Stimulated activated naive CD4-positive, alpha-beta T cell treated with Interleukin-2 at 50 U/mL for 16 hours (primary cell): ENCODE measurements at places on chromosomes 7 and 10.

GRCh38 chr10:51770709-51771108, 71.3 kb upstream of the CSTF2T start:
- no peak for DNase-seq

DNA sequence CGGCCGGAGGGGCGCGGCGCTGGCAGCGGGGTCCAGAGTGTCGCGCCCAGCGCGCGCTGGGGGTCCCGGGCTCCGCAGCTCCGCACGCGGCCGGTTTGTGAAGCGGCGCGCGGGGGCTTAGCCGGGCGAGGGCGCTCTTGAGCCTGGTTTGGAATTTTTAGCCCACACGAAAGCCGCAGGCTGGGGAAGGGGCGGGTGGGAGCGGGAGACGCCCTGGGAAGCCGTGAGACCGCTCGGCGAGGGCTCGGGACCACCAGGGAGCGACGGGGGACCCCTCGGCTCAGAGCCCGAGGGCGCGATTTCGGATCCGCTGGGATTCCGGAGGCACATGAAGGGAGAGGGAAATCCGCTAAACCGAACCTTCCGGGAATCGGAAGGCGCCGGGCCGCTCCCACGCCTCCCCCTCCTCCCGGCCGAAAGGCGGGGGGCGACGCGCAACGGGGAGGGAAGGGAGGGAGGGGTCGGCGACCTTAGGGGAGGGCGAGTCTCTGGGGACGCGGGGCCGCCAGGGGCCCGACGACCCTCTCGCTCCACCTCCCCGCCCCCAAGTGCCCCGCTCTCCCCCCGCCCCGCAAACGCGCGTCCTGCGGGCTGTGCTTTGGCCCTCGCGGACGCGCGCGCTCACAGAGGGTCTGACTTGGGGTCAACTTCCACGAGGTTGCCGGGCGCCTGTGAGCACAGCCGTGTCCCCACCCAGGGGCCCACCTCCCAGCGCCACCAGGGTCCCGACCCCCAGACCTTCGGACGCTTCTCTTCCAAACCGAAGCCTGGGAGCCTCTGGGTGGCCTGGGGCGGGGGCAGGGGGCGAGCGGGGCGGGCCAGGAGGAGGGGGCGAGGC, 5.1 kb upstream of the ELFN1 start:
- DNase-seq = peak; percentile 12

GRCh38 chr10:3119796-3120459, 52.6 kb downstream of the PFKP start:
- DNase-seq = no peak

DNA sequence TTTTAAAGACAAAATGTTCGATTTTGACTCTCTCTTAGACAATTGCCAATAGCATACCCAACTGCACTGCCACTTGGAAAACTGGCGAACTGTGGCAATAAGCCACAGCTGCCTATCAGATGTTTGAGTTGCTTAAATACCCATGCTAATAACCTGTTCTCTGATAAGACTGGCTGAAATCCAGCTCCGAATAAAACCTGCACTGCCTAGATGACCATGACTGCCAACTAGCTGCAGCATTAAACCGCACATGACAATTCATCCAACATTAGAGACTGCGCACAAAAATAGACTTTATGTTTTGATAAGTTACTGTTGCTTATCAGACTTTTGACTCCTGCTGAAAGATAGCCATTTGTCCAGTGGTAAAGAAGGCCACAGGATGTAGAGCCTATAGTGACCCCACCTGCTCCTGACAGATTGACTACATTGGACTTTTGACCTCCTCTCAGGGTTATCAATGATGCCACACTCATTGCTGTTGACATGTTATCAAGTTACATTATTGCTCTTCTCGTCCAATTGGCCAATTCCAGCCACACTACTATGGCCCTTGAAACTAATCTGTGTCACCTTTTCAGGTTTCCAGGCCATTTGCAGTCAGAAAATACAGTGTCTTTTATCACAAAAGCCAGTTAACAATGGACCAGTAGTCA, 299.0 kb downstream of the HGF start:
- no peak for DNase-seq

DNA sequence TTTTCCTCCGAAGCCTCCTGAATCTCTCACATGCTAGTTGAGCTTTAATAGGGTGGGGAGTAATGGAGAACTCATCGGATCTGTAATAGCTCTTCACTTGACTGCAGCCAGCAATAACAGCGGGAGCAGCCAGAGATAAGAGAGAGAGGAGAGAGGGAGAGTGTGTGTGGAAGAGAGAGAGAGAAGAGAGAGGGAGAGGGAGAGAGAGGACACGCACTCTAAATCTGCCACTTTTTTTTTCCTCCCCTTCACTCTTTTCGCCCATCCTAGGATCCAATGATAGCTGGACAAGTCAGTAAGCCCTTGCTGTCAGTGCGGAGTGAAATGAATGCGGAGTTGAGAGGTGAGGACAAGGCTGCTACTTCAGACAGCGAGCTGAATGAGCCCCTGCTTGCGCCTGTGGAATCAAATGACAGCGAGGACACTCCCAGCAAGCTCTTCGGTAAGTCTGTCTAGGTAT, 107.9 kb downstream of the POU6F2 start:
- DNase-seq = no peak
